ENCODE measurements at places on chromosomes 5 and 9.

- DNase-seq, result no peak
Measured at GRCh38 chr5:16803831-16804230, 132.3 kb downstream of the MYO10 start.

GRCh38 chr9:131668439-131669268 is 71.2 kb downstream of the RAPGEF1 start:
- DNase-seq, result peak; percentile 75

DNA sequence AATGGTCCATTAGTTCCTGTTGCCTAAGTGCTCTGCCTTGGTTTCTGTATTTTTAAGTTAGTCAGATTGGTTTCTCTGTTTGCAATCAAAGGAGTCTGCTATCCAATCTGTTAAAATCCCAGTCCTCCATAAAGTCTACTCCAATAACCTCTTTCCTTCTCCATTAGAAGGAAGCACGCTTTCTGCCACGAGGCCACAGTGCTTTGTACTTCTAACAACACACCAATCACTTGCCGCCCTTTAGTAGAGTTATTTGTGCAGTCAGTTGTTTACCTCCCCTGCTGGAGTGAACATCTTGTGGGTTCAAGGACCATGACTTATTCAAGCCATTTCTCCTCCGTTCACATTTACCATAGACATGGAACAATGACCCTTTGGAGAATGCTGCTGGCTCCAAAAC is 69.0 kb downstream of the GLRA1 start:
- DNase-seq, result no peak

GRCh38 chr9:76634356-76635054 is 129.7 kb upstream of the PCA3 start:
- peak; percentile 38 for DNase-seq

- no peak for DNase-seq
Measured at GRCh38 chr5:178213748-178214151, 9.4 kb downstream of the HNRNPAB start.

GRCh38 chr9:131255676-131256197 is 20.6 kb downstream of the FAM78A start:
- no peak for DNase-seq

DNA sequence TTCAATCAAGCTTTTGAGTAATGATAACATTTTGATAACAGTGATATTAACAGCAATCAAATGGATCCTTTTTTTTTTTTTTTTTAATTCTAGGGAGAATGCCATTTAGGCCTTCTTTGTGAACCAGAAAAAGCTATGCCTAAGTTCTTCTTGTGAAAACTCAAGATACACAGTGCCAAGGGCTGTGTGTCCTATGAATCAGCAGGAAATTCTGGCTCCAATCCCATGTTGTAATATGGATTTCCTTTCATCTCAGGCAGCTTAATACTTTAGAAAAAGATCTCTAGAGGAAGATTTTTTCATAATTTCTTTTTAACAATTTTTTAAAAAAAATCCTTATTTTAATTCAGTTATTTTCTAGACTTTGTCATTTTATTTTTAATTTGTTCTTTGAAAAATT is 96.1 kb downstream of the NUDT12 start:
- DNase-seq, result peak; percentile 70

DNA sequence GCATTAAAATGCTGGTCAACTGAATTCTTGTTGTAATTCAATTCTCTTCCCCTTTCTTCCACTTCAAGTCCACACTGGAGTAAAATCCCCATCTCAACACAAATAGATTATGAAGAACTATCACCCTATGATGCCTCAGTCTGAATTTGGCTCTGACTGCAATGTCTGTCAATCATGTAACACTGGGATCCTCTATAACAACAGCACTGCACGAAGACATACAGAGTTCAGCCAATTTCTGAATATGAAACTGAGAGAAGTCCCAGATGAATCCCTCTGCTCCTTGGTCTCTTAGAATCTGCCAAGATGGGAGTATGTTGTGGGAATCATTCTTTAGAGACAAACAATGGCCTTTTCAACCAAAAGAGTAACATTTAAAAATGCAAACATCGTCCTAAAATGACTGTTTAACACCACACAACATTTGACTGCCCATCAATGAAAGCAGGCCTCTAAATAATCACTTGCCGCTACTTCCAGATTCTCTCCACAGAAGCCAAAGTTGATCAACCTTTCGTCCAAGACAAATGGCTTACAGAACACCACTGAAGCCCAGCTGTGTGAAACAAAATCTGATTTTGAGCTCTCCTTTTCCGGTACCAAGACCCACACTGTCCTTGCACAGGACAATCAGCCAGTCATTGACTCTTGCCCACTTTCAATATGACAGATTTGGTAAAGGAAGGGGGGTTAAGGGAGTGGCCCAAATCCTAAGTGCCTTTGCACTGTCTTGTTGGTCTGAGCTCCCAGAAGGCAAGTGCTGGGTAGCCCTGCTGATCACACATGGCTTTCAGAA is 258.0 kb downstream of the EBF1 start:
- DNase-seq, result no peak

- DNase-seq, result peak; percentile 96
Measured at GRCh38 chr9:35114113-35114839, 1.4 kb downstream of the ATOSB start.

DNA sequence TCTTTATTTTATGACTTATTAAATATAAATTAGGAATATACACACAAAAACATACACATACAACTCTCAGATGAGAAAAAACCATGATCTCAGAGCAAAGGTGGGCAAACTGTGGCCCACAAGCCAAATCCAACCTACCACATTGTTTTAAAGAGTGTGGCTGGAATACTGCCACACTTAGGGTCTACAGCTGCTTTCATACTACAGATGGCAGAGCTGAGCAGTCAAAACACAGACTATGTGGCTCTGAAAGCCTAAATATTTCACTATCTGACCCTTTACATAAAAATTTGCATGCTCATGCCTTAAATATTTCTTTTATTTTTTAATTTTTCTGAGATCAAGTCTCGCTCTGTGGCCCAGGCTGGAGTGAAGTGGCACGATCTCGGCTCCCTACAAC is 28.3 kb downstream of the LEAP2 start:
- DNase-seq, result no peak

- no peak for DNase-seq
Measured at GRCh38 chr5:131541071-131541470, 94.0 kb downstream of the RAPGEF6 start.

DNA sequence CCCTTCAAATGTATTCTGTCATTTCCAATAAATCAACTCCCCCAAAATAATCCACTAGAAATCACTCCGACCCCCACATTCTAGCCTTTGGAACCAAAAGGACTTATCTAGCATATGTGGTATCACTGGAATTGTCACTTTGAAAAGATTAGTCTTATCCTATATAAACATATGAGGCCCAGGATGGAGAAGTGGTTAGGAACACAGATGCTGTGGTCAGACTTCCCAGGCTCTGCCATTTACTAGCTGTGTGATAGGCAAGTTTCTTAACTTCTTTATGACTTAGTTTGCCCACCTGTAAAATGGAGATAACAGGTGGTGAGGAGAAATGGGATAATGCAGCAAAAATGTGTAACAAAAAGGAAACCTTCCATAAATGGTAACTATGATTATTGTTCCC is 62.0 kb upstream of the GLRX start:
- DNase-seq, result no peak

- DNase-seq, result no peak
Measured at GRCh38 chr9:31759703-31760102, 624.7 kb upstream of the ACO1 start.

GRCh38 chr5:102040326-102040725 is 255.8 kb downstream of the SLCO4C1 start:
- no peak for DNase-seq

DNA sequence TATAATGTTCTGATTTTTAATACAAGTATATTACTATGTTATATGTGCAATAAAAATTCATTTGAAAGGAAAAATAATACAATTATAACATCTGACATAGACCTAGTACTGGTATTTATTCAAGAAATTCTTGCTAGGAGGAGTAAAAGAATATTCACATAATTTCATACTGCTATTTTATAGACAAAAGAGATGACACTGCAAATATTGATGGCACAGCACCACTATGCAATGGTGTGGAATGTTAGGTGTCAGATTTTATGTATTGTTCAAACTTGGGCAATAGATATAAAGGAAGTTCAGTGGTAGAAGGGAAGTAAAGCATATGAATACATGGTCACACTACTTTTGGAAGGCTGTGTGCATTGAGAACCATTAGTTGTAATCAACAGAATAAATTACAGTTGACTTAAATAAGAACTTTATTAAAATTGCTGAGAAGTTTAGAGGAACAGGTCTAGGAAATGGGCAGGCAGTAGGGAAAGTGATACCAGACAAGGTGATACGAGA is 143.9 kb downstream of the OR2K2 start:
- DNase-seq, result no peak

DNA sequence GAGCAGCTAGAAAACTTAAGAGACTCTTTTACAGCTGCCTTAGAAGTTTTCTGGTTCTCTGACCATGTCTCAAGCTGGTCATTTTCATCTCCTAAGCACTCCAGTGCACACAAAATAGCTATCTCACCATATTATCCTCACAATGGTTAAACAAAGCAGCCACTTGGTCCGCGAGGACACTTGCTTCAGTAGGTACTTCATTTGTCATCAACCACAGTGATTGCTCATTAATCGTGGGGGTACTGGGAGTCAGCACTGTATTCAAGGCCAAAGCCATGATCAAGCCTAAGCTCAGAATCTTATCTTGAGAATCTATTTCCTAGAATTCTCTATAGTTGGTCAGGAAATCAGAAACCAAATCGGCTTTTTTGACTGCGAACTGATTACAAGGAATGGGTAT is 2.9 kb downstream of the ARL14EPL start:
- no peak for DNase-seq

DNA sequence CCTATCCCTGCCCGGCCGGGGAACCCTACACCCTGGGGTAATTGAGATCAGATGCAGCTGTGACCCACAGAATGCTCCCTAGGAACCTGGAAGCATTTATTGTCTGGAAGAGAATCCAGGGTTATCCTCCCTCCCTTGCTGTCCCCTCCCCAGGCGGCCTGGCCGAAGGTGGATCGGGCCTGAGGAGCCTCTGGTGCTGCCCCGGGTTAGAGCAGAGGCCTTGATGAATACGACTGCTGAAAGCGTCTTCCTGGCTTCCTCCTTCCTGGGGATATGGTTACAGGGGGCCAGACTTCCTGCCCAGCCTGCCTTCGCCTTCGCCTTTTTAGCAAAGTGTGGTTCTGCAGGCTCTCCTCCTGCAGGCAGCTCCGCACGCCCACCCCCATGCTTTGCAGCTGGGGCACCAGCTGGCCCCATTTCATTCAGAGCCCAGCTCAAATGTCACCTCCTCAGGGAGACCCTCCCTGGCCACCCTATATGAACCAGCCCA is 22.5 kb upstream of the PTGS1 start:
- no peak for DNase-seq

GRCh38 chr5:143721925-143722324 is 90.0 kb upstream of the HMHB1 start:
- DNase-seq, result peak; percentile 6

DNA sequence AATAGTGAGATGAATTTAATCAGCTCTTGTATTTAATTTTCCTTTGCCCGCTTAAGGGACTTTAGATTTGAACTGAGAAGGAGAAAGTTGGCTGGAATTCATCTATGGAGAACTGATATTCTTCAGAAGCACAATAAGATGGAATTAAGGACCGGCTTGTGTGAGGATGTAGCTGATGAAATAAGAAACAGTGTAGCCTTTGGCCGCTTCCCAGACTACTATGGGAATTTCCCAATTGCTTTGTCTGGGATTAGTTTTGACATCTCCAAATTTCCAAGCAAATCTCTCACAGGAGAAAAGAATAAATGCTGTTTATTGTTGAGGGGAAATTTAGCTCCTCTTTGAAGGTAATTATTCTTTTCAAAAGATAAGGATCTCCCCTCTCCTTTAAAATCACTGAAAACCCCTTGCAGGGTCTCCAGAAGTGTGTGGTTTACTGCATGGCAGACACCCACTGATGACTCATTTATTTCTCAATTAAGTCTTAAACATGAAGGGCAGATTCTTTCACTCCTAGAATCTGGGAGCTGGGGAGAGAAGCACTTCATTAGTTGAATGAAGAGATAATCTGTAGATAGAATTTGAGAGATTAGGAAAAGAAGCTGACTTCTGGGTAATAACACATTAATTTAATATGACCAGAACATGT is 606.5 kb upstream of the ADAMTS16 start:
- DNase-seq, result no peak

DNA sequence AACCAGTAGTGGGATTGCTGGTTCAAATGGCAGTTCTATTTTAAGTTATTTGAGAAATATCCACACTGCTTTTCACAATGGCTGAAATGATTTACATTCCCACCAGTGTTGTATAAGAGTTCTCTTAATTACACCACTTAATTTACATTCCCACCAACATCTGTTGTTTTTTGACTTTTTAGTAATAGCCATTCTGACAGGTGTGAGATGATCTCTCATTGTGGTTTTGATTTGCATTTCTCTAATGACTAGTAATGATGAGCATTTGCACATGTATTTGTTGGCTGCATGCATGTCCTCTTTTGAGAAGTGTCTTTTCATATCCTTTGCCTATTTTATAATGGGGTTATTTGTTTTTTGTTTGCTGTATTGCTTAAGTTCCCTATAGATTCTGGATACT is 688.3 kb downstream of the PRR16 start:
- DNase-seq, result no peak

DNA sequence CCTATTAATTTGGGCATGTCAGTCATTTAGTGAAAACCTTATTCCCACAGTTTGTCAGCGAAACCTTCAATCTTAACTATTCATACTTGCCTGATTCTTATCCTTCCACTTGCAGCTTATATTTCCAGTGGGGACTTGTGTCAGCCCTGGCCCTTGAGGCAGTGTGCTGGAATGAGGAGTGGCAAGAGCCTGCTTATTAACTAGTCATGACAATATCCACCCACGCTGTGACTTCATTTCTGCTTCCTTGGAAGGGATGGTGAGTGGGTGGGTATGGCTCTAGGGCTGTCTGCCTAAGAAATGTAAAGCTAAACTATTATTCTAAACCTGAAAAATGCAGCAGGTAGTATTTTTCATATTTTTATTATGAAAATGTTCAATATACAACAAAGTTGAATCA is 34.0 kb upstream of the LURAP1L start:
- peak; percentile 45 for DNase-seq

DNA sequence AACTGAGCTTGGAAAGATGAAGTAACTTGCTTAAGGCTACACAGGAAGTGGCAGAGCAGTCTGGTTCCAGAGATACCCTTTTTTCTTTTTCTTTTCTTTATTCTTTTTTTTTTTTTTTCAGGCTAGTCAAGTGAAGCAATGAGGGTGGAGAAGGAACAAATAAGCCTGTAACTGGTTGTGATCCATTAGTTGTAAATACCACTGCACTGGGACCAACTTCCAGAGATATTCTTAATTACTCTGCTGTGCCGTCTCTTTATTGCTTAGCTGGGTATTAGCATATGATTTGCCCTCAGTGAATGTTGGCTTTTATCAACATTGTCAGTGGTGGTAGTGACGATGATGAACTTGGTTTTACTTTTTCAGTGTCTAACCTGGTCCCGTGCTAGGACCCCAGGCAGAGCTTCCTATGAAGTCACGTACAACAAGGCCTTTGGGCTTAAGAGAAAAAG is 26.7 kb downstream of the LNPEP start:
- no peak for DNase-seq

DNA sequence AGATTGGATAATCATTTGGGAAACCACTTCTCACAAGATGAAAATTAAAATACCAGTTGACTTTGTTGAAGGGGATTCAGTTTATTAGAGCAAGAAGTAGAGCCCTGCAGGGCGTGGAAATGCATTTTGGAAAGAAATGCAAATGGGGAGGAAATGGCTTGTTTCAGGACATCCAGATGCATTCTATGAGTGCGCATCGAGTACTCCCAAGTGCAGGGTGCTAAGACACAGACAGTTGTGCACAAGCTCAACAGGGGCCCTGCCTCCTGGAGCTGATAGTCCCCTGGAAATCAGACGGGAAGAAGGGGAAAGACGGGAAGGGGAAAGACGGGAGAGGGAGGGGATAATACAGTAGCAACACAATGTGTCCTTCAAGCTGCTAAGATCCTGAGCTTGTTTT is 64.0 kb downstream of the NSUN2 start:
- DNase-seq, result no peak

Measured in EL (cell line).